ENCODE measurements at places on chromosomes 7 and 10. TPM values are rescaled to one million over a fixed set of nuclear protein-coding genes. Genes with fewer than 3 reads are reported as not detected.

Gene SFRP4
- 0.04 TPM for total RNA-seq

Gene SMKR1
- total RNA-seq: 0.63 TPM

Gene STK31
- 0.07 TPM for total RNA-seq

DNA sequence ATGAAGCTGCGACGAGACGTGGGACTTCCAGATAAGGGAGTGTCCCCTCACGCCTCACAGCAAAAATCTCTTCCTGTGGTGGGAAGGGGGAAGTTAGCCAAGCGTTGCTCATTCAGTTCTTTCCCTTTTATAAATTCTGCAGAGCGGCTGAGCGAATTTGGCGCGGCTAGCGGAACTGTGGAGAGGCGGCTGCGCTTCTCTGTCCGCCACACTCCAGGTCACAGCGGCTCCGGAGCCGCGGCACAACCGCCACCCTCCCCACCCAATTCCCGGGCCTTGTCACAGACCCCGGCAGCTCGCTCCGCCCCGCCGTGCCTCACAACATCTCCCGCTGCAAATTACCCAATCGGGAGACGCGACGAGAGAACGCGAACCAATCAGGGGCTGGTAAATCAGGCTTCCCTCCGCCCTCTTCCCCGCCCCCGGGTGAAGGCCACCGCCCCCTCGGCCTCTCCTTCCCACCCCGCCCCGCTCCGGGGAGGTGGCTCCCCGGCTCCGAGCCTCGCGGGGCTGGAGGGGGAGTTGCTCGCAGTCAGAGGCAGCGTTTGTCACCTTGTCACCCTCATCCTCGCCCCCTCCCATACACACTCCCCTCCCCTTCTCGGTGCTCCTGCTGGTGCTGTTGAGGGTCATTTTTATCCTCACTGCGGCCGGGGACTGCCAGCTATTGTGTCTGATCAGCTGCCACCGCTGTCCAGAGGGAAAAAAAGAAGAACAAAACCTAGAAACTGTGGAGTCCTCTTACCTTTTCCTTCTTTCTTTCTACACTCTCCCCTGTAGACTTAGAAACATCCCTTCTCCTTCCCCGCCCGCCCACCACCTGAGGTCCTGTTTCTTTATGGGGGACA is 918 bp upstream of the ARHGAP21 start:
- peak; percentile 79 for DNase-seq

GRCh38 chr7:106755641-106756040 is 94.7 kb upstream of the CCDC71L start:
- DNase-seq: no peak

Gene TMEM139
- not detected for total RNA-seq

GRCh38 chr10:51653025-51653424 is 46.4 kb downstream of the CSTF2T start:
- DNase-seq: no peak

Gene PKD2L1
- total RNA-seq: not detected

Gene GBX1
- not detected for total RNA-seq

Gene CREM
- 43.8 TPM for total RNA-seq

Gene PCDH15
- not detected for total RNA-seq

DNA sequence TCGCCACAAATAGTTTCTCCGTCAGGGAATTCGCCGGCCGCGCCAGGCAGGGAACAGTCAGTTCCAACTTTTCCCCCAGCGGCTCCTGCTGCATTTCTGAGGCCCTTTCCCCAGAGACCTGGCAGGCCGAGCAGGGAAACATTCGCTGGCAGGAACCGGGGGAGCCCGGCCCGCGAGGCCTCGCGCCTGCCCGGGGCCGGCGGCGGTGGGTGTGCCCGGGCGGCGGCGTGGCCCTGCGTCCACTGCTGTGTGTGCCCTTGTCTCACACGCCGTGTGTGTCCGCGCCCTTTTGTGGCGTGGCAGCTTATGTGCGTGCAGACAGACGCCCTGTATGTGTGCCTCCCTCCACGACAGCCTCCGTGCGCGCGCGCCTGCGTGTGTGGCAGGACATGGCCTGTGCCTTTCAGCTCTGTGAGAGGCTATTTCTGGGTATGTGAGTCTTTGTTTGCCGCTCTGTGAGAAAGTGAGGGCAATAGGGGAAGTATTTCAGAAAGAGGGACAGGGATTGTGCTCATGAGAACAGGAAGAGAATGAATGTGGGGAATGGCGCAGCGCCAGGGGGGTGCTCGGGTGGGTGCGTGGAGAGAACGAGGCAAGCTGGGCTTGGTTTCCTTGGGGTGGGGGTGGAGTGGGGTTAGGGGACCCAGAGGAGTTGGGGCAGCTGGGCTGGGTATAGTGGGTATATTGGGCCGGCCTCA is 689 bp upstream of the SMARCD3 start:
- no peak for DNase-seq

Gene CLRN3
- total RNA-seq: 0.11 TPM

Gene CDNF
- 0.11 TPM for total RNA-seq

DNA sequence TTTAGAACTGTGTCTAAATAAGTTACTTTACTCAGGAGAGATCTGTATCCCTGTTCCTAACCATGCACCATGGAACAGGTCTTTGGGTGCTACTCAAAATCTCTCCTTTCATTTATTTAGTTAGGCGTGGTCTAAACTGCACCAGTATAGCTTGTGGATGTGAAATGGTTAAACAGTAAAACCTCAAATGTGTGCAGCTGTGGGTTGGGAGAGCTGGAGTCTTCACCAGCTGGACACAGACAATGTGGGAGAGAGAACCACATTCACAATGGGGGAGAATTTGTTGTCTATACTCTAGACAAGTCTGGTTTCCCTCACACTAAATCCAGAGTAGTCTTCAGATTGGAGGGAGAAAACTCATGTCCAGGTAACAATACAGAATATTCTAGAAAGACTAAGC is 31.2 kb upstream of the IKZF1 start:
- DNase-seq: no peak

DNA sequence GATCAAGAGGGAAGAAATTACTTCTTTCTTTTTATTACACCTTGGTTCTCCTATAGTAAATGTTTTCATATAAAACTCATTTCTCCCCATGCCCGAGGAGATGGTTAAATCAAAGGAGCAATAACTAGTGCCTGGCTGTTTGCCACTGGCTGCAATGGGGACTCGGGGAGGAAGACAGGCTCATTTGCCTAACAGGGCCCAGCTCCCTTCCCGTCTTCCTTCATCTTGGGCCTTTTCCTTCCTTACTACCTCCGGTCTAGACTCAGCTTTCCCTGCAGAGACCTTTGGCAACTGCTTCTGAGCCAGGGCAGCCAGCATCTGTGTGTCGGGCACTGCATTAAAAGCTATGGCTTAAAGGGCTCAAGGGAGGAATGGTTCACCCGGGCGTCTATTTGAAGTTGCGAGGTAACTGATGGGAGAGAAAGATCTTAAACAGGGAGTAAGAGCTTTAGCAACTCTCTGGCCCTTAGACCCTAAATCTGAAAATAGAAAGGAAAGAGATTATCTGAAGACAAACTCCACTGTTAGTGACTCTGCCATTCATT is 63.5 kb downstream of the CALD1 start:
- peak; percentile 68 for DNase-seq

DNA sequence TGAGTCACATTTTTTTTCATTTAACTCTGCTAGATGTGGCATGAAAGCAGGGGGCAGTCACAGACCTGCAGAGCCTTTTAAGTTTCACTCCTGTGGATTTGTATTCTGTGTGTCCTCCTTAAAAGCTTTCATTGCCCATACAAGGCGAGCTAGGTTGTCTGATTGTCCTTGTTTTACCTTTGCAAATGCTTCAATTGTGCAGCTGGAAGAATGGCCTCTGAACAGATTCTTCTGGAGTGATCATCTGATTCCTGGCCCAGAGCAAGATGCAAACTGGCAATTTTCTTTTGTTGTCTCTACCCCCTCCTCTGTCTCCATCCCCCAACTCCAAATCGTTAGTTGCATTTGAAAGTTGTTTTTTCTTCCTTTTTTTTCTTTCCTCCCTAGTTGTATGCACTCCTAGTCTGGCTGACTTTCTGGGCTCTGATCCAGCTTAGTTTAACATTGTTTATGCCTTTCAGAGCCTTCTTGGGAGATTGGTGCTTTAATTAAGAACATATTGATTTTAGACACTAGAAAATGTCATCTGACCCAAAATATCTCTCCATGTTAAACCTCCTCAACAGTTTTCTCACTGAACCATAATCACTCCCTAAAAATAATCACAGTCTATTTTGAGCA is 150.2 kb downstream of the REEP3 start:
- peak; percentile 33 for DNase-seq

GRCh38 chr7:108623220-108623619 is 53.5 kb downstream of the DNAJB9 start:
- no peak for DNase-seq

DNA sequence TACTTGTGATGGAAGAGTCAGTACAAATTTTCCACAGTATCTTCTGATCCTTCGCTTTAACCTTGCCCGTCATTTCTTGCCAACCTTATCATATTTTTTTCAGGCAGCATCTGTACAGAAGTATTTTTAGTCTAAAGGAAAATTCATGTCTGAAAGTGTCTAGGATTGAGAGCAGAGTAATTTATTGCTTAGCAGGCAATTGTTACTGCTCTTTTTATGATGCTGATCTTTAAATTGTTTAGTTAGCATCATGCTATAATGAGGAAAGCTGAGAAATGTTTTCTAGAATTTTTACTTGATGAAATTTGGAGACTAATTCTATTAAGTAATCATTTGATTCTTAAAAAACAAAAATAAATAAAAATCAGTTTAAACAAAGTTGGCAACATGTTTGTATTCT is 20.6 kb downstream of the KAT6B start:
- no peak for DNase-seq

Gene SFRP5
- not detected for total RNA-seq
